GM18507 (cell line): ENCODE measurements at places on chromosomes 7 and 10.

DNA sequence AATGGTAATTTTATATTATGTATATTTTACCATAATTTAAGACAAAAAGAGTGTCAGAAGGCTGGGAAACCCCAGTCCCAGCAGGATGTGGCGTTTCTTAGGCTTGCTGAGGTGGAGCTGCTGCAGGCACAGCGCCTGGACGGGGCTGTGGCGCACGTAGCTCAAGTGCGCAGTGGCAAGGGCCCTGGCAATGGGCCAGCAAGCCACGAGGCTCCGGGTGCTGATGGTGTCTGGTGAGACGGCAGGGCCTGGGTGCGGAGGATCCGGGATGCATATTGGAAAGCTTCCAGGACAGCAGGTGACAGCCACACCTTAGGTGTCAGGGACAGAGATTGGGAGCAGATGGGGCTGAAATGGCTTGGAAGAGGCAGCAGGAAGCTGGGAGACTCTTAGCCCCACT lies 37.2 kb downstream of the CLEC2L start:
- no peak for DNase-seq

- DNase-seq, result no peak
These were observed 379.2 kb downstream of the CALN1 start for GRCh38 chr7:72032934-72033333.

GRCh38 chr10:97270523-97271154 lies 21.8 kb downstream of the ARHGAP19 start:
- no peak for DNase-seq

DNA sequence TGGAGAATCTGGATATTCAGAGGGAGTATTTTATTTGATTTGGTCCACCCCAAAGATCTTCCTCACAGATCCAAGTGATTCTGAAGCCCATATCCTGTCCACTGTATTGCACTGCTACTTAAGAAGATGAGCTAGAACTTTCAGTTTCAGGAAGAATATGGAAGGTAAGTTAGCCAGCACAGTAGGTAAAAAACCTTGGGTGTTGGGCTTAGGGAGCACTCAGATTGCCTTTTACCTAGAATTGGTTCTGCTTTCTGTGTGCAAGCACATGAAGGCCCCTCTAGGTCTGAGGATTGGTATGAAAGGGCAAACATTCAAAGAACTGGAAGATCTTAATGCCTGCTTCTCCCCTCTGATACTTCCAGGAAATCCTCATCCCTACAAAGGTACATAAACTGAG lies 146.7 kb upstream of the COL1A2 start:
- DNase-seq, result no peak

DNA sequence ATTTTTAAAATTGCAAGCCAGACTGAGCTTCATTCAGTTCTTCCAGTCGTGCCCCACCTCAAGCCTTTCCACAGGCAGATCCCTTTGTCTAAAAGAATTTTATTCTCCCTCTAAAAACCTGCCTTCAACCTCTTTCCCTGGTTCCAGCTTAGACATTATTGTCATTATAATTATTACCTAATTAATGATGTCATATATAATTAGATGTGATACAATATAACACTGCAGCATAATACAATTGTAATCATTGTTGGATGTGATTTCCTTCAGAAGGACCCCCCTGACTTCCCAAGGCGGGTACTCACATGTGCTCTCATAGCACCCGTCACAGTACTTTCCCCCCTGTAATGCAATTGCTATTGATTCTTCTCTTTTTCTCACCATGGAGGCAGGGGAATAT lies 88.6 kb downstream of the GPAM start:
- no peak for DNase-seq

- DNase-seq, result no peak
These were observed 81.7 kb downstream of the CSTF2T start for GRCh38 chr10:51617576-51618235.

DNA sequence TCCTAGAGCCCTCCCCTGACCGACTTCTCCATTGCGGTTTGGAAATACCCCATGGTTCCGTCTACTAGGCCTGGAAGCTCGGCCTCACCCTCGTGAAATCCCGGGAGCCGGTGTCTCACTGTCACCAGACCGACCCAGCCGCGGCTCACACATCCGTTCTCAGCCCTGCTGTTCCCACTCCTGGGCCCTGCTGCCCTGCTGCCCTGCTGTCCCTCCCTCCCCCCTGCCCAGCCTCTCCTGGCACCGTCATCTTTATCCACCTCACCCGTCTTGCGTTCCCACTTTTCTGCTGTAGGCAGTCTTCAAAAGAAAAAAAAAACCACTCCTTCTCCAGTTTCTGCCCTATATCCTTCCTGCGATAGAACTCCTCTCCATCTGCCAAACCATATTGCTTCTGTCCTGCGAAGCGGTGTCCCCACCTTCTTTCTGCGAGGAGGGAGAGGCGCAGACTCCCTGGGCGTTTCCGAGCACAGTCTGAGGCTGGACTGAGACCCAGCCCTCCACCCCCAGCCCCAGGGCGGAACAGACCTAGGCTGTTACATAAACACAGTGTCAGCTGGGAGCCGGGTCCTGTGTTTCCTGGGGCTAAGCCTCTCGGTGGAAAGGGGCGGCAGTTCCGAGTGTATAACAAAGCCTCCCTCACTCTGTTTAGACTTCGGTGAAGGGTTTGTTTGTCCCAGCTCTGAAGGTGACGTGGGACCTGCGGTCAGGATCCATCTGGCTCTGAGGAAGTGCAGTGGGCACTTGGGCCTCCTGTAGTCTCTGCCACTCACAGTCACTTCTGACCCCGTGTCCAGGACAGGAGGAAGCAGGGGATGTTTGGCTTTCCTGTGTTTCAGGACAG lies 2.8 kb downstream of the AGAP3 start:
- no peak for DNase-seq

GRCh38 chr10:10516346-10517130 lies 501.1 kb upstream of the CELF2 start:
- no peak for DNase-seq

DNA sequence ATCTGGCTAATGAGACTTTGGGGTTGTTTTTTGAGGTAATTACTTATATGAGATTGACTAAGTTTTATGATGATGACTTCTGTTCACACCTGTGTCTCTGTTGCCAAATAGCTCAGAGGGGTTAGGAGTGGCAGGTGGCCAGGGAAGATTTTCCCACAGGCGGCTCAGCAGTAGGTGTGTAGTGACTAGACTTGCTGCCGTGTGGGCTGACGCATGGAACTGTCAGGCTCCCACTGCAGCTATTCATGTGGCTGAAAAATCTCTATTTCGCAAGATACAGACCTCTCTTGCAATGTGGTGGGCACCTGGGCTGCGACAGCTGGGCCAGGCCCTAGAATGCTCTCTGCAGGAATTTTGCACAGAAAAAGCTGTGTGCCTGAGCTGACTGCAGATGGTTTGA lies 1.4 kb downstream of the CPA4 start:
- no peak for DNase-seq

GRCh38 chr7:54831046-54831643 lies 72.1 kb upstream of the SEC61G start:
- DNase-seq, result no peak

DNA sequence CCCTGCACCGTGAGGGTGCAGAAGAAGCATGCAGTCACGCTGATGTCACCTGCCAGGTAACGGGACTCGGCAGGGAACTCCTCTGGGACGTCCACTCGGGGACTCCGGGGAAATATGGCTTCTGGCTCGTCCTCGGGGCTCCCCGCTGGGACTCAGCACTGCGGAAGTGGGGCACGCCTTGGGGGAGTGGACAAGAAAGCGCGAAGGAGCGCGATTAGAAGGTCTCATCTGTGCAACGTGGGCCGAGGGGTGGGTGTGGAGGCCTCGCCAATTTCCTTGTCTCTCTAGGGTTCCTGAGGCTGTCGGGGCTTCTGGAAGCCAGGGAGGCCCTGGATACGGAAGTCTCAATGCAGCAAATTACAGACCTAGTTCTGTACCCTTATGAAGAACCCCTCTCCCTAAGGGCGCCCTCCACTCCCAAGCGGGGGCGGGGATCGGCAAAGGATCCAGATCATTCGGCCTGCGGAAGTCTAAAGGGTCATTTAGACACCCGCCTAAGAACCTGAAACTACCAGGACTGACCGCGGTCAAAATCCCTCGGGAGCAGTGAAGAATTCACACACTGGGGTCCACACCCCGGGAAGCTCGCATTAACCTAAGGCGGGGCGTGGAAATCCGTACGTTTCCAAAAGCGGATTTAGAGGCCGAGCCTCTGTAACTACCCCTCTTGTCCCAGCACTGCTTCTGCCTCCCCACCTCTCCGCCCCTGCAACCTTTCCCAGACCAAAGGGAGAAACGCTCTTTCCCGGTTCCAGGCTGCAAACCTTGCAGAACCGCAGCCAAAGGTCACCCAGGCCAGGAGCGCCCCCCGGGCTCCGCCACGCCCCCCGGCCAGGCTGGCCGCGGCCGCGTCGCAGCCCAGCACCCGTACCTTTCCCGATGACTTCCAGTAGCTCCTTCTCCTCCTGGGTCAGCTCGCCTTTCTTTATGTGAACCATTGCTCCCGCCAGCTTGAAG lies 640 bp downstream of the ANKMY2 start:
- DNase-seq, result no peak

DNA sequence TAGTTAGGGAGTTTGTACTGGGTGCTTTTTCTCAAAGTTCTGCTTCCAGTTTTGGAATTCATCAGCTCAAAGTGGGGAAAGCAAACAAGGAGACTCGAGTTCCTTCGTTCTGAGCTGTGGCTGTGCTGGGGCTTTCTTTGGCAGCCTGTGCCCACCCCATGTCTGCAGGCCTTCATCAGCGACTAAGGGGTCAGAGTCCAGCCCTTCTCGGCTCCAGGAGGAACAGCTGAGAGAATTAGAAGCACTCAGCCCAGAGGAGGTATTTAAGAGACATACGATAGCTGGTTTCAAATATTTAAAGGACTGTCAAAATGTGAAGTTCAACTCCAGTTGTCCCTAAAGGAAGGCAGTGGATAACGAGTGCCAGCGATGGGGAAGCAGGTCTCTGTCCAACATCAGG lies 41.3 kb downstream of the SH3PXD2A start:
- DNase-seq, result no peak

- no peak for DNase-seq
These were observed 620 bp downstream of the ZRANB1 start for GRCh38 chr10:124942317-124943169.

- no peak for DNase-seq
These were observed 37.0 kb downstream of the RPA3 start for GRCh38 chr7:7681191-7681935.

DNA sequence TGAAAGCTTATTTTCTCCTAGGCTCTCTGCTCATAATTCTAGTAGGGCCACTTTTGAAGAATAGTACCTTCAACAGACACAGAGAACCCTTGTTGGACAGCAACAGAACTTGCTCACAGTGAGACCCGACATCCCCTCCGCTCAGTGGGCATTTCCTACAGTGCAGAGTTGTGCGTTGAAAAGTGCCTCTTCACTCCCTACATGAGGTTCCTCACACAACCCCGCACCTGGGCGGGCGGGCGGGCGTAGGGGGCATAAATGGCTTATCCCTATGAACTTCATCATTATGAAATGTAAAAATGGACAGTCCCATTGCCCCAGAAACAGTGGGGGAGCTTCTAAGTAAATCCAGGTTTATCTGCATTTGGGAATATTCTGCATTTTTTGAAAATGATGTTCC lies 174.9 kb downstream of the MGMT start:
- no peak for DNase-seq

DNA sequence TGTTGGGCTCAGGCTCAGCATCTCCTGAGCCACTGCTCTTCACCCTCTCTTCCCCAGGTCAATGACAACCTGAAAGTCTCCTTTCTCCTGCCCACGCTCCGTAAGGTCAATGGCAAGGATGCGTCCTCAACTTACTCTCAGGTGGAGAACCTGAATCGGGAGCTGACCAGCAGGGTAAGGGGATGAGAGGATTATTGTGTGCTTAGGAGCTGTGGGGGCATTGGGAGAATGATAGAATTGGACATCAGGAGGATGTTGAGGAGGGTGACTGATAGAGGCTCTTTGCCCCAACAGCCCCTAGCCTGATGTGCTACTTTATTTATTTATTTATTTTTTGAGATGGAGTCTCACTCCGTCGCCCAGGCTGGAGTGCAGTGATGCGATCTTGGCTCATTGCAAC lies 1.3 kb downstream of the LRWD1 start:
- no peak for DNase-seq

GRCh38 chr7:4343272-4344247 lies 338.5 kb upstream of the FOXK1 start:
- no peak for DNase-seq

GRCh38 chr7:149238051-149238450 lies 1.4 kb upstream of the ZNF212 start:
- no peak for DNase-seq

DNA sequence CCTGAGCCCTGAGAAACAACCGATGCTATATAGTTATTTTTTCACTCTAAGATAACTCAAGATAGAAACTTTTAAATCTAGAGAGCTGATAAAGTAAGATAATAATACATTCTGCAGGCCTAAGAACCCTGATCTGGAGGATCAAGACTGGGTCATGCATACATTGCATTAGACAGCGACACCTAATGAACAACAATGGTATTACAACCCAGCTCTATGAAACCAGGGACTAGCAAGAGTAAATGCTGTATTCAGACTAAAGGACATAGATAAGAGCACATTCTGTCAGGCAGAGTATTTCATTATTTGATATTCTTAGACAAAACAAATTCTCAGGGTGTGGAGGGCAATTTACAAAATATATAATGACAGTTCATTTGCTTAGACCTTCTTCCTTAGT lies 148.6 kb downstream of the GRK5 start:
- no peak for DNase-seq

DNA sequence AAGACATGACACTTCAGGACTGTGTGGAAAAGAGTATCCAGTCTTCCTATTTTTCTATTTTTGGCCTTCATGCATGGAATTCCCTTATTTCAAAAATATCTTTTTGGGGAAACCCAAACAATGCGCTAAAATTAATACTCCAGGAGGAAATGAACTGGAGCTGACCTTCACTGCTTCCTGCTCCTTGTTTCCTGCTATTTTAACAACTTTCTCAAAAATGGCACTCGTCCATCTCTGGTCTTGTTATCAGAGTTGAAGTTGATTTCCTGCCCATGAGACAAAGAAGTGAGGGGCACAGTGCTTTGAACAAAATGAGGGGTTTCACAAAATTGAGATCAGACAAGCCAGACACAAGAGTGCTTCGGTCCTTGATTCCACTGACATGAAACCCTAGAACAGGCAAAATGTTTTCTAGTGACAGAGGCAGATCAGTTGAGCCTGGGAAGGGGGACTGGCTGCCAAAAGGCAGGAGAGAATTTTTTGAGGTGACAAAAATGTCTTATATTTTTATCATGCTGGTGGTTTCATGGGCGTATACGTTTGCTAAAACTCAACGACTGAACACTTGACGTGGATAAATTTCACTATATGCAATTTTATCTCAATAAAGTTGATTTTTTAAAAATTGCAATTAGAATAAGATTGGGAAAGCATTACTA lies 193.2 kb downstream of the CREB5 start:
- DNase-seq, result no peak

GRCh38 chr10:75356484-75356883 lies 45.1 kb downstream of the ZNF503 start:
- no peak for DNase-seq

- DNase-seq, result no peak
These were observed 386.7 kb upstream of the NPVF start for GRCh38 chr7:25615003-25615402.

- no peak for DNase-seq
These were observed 81.6 kb downstream of the UNCX start for GRCh38 chr7:1314021-1314907.

GRCh38 chr7:134699021-134699818 lies 52.6 kb downstream of the BPGM start:
- DNase-seq, result no peak
